Renal pelvis (tissue), 12 donors: ENCODE measurements at places on chromosomes 6 and 20. TPM values are rescaled to one million over a fixed set of nuclear protein-coding genes. Genes with fewer than 3 reads are reported as not detected.

- DNase-seq, result no peak
Observed at GRCh38 chr20:51720854-51721253, 47.3 kb downstream of the ATP9A start.

ULBP2 gene
- 0.68 TPM for polyA plus RNA-seq

DNA sequence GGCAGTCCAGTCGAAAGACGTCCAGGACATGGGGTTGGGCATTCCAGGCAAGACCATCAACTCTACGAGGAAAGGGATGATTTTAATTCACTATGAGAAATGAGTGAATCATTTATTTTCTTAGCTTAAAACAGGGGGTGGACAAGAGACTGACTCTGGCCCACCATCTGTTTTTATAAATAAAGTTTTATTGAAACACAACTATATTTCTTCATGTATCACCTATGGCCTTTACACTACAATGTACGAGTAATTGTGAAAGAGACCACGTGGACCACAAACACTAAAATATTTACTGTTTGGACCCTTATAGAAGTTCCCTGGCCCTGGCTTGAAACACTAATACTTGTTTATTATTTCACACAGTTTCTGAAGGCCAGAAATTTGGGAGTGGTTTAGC is 15.6 kb upstream of the RSPO4 start:
- no peak for DNase-seq

DNA sequence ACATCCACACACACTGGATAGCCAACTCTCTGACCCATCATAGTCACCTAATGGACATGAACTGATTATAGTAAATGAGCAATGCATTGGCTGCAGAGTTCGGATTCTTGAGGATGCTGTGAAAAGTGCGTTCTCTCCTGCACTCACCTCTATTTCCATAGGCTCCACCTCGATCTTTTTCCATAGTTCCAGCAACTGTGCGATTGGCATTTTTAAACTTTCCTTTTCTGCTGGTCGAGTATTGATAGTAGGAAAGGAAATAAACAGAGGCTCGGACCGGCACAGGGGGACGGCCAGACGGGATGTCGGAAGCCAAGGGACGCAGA is 94.4 kb downstream of the RNASET2 start:
- no peak for DNase-seq

- no peak for DNase-seq
Observed at GRCh38 chr20:1861996-1862662, 33.1 kb upstream of the SIRPA start.

SNAP91 gene
- polyA plus RNA-seq, result 0.24 TPM

- DNase-seq, result no peak
Observed at GRCh38 chr6:24911796-24912382, 23.9 kb downstream of the RIPOR2 start.

MACROD2 gene
- polyA plus RNA-seq, result 12.8 TPM

TTBK1 gene
- polyA plus RNA-seq, result 0.47 TPM

DNA sequence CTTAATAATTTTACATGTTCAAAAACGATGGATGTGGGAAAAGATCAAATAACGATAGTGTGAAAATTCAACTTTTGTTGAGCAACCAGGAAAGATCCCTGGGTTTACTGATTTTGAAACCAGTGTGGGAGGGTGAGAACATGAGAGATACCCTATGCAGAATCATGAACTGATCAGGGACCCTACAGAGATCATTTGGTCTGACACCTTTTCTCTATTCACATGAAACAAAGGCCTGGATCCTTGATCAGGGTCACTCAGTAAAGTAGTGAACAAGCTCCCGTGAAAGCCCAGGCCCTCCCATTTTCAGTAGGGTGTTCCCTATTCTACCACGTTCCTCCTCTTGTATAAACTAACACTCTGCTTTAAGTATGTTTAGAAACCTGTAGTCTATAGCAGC is 60.5 kb upstream of the DUSP22 start:
- no peak for DNase-seq

UNC5CL gene
- polyA plus RNA-seq, result 5.1 TPM

- DNase-seq, result no peak
Observed at GRCh38 chr6:129686941-129687627, 22.9 kb downstream of the ARHGAP18 start.

GRCh38 chr6:46903175-46903574 is 18.6 kb downstream of the ADGRF5 start:
- DNase-seq, result no peak

- no peak for DNase-seq
Observed at GRCh38 chr6:81838031-81838430, 85.5 kb upstream of the TENT5A start.

DNA sequence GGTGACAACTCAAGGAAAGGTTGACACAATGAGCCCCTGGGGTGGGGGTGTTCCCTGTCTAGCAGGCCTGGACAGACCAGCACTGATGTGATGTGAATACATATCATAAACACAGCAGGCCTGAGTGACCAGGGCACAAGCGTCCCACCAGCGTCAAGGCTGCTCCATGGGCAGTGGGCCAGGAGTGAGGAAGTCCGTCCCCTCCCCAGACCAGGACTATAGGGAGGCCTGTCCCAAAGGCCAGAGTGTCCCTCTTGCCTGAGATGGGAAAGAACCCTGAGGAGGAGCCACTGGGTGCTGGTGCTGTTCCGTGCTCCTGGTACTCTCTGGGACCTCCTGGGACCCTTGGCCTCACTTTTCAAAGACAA is 44.6 kb downstream of the RRBP1 start:
- DNase-seq, result no peak

DNAH8 gene
- 0.79 TPM for polyA plus RNA-seq

DNA sequence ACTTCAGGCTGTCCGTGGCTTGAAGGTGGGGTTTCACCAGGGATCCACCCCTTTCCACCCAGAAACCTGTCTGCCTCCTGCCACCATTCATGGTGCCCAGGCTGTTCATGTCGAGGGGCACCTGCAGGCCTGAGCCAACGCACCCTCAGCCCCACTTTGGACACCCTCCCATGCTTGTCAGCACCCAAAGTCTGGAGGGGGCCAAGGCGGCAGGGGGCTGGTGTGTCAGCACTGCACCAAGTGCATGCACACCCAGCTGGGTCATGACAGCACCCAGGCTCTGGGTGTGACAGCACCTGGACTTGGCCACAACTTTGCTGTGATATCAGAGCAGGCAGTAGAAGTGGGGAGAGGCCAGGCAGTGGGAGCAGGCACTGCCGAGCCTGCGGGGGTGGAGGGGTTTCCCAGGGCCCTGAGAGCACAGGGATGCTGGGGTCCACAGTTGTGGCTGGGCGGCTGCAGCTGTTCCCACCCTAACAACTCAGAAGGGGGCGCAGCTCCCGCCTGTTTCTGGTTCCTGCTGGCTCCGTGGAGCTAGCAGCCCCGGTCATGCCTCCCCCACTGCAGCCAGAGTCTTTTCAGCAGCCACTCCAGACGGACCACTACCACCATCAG is 33.3 kb upstream of the GRM4 start:
- no peak for DNase-seq

- DNase-seq, result no peak
Observed at GRCh38 chr6:82144852-82145340, 102.6 kb downstream of the IBTK start.

DNA sequence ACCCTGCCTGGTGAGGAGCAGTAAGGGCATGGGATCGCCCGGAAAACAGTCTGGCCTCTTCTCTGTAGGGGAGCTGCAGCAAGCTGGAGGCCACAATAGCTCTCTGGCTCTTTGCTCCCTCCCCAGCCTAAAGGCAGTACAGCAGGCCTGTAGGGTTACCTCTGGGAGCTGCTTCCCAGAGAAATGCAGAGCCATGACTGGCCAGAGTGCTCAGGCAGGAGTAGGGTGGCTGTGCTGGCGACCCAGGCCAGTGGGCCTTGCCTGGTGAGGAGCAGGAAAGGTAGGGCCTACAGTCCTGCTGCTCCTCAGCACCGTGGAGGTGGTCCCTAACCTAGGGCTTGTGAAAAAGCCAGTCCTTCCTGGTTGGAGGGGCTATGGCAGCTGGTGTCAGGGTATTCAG is 129.9 kb upstream of the CHD6 start:
- DNase-seq, result no peak

DNA sequence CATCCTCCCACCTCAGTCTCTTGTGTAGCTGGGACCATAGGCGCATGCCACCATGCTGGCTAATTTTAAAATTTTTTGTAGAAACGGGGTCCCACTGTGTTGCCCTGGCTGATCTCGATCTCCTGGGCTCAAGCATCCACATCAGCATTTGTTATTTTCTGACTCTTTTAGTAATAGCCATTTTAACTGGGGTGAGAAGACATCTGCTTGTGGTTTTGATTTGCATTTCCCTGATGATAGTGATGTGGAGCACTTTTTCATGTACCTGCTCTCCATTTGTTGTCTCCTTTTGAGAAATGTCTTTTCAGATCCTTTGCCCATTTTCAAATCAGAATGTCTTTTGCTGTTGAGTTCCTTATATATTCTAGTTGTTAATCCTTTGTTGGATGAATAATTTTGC is 22.2 kb upstream of the TULP4 start:
- no peak for DNase-seq

DNA sequence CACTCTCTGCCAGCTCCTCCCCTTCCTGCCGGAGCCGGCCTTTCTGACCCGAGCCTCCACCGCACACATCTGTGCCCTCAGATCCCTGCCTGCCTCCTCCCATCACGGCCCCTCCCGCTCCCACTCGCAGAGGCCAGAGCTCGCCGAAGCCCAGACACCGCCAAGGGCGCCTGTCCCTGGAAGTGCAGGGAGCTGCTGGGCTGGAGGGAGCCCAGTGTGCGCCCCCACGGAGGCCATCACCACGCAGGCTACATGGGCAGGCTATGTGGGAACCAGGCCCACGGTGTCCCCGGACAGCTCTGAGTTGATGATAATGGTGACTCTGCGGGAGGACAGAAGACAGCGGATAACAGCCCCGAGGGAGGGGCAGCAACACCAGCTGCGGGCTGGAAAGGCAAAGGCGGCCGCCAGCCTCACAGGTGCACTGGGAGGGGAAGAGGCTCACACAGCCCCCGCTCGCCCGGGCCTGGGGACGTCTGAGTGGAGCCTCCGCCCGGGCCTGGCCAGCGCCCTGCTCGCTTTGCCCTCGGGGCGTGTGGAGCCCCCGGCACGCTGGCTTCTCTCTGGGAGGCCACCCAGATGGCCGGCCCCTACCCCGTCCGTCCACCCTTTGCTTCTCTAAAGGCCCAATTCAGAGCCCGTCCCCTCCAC is 154.9 kb downstream of the DLL1 start:
- no peak for DNase-seq

DNA sequence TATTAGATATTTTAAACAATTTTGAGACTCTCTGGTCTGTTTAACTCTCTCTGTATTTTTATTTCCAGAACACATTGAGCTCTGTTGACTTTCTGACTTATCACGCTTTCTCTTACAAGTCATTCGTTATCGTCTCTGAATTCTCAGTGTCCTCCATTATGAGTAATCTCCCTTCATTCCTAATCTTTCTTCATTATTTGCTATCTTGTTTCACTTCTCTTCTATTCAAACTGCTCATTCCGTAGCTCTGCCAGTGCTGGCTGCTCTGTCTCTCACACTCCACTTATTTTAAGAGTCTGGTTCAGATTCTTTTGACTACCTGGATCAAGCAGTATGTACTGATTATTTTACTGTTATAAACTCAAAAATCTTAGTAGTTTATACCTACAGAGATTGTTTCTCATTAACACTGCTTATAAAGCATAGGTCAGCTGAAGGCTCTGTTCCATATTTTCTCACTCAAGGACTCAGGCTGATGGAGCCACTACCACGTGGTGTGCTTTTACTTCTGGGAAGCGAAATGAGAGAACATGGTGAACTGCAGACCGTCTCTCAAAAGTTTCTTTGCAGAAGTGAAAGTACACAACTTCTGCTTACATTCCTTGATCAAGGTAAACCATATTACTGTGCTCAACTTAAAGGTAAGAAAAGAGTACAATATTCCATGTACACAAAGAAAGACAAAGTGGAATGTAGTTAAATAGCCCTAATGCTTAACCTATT is 485.2 kb downstream of the GRIK2 start:
- no peak for DNase-seq

- no peak for DNase-seq
Observed at GRCh38 chr6:116530436-116530835, 15.0 kb downstream of the TRAPPC3L start.

DNA sequence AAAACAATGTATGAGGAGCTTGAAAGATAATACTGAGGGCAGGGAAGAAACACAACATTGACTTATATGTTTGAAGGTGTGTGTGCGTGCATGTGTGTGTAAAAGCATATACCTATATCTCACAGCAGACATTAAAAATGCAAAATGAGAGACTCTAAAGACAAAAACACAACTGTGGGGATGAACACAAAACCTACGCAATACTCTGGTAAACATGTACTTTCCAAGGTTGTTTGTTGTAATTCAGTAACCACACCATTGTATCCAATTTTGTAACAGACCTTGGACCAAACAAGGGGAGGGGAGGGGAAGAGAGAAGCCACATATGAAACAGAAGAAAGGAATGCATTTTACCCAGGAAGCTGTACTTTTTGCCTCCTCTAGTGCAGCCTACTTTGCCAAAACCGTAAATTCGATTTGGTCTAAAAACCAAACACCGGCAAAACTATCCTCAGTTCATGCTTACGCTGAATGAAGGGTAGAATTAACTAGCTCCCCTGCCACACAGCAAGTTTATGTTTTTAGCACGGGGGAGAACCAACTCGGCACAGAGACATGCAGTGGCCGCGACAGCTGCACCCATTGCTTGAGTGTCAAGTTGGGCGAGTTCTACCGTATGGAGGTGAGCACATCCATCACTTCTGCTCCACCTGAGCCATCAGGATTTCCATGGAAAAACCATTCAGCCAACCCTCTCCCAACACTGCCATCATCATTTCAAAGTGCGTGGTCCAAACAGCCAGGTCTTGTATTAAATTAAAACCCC is 50.0 kb downstream of the CNKSR3 start:
- no peak for DNase-seq

ELOVL4 gene
- 2.4 TPM for polyA plus RNA-seq

AIG1 gene
- polyA plus RNA-seq, result 96.3 TPM

PEX3 gene
- 34.5 TPM for polyA plus RNA-seq

KCNQ5 gene
- 0.31 TPM for polyA plus RNA-seq

- DNase-seq, result no peak
Observed at GRCh38 chr6:149081281-149081680, 236.2 kb upstream of the TAB2 start.

- no peak for DNase-seq
Observed at GRCh38 chr6:142075516-142076101, 57.1 kb upstream of the GJE1 start.

- no peak for DNase-seq
Observed at GRCh38 chr6:169890901-169891300, 139.5 kb downstream of the ERMARD start.

DNA sequence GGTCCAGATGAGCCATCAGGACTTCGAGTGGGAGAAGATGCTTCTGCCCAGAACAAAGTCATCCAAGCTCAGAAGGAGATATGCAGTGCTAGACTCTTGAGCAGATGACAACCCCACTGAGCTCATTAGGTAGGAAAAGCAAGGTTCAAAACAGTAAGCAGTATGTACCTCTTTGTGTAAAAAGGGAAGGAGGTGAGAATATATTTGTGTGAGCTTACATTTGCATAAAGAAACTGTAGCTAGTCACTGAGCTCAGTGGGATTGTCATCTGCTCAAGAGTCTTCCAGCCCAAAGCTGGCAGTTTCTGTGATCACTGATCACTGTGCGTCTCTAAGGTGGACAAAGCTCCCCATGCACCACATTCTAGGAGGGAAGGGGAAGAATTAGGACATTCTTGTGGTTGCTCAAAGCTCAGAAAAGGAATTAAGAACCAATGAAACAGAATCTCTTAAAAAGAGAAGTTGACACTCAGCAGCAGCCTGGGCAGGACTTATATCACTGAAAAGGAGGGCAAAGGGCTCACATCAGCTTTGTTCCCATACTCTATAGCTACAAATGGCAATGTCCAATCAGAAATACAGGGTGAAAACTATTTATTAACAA is 90.0 kb upstream of the MAFB start:
- DNase-seq, result no peak

- no peak for DNase-seq
Observed at GRCh38 chr20:62266851-62267250, 28.5 kb downstream of the OSBPL2 start.
